ENCODE measurements at places on chromosomes 7 and 10. TPM values are rescaled to one million over a fixed set of nuclear protein-coding genes. Genes with fewer than 3 reads are reported as not detected.

DNA sequence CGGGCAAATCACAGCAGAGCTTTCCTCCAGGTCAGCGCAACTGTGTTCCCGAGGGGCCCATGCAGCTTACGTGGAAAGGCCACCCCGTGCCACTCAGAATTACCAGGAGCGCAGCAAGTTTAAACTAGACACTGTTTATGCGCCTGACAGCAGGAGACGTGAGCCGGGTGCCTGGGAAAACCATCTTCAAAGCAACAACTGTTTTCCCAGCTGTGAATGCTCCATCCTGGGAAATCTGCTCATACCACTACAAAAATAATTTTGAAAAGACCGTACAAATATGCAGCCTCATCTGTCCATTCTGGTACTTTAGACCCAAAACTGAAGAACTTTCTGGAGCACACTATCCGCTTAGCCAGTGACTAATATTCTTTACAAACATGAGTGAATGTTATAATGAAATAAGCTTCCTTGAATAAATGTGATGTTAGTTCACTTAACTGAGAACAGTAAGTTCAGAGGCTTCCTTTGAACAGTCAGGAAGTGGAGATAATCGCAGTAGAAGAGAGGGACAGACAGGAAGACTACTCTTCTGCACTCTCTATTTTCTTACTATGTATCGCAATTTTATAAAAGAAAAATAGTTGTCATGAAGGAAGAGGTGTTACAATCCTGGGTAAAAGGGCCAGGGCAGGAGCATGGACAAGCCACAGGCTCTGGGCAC, 16.7 kb downstream of the GPER1 start:
- DNase-seq: no peak

- DNase-seq: no peak
These were observed 14.1 kb downstream of the LAT2 start for GRCh38 chr7:74223711-74224510.

- DNase-seq: no peak
These were observed 957.8 kb downstream of the GATA3 start for GRCh38 chr10:9012312-9012711.

- no peak for DNase-seq
These were observed 146.8 kb downstream of the CYP26A1 start for GRCh38 chr10:93220296-93221170.

GRCh38 chr7:36763132-36763816, 39.0 kb upstream of the AOAH start:
- DNase-seq: no peak

GRCh38 chr7:146652176-146652575, 535.6 kb downstream of the CNTNAP2 start:
- DNase-seq: no peak

GRCh38 chr7:43868681-43869005, 674 bp downstream of the MRPS24 start:
- DNase-seq: no peak

GRCh38 chr7:79308192-79308591, 145.3 kb downstream of the MAGI2 start:
- peak; percentile 49 for DNase-seq

DNA sequence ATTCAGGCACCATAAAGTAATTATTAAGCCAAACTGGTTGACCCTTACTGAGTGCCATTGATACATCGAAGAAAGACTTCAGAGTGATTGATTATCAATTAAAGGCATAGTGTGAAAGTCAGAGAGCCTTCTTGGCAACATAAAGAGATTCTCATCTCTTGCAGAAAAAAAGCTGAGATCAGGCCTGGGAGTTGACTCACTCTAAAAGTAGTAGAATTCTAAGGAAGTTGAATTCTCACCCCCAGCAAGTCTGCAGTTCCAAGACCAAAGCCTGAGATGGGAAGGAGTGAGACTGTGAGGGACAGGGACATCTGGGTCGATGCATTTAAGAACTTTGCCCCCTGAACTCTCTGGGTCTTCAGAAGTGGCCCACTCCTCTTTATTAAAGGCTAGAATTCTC, 21.6 kb upstream of the ERCC6 start:
- no peak for DNase-seq

DNA sequence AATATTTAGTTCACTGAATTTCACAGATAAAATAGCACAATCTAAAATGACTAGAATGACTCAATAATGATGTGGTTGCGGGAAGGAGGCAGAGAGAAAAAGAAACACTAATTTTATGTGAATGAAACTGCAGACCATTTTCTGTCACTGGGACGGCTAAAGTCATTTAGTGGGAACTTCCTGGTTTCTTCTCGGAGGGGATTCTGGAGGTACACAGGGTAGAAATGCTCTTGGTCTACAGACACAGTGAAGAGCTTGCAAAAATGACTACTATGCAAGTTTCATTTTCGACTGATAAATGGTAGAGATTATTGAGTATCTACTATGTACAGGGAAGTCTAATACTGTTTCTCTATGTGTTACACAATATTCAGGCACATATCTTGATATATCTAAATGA, 63.5 kb upstream of the LRRN3 start:
- DNase-seq: no peak

GRCh38 chr7:151491859-151492258, 27.8 kb downstream of the RHEB start:
- no peak for DNase-seq

- no peak for DNase-seq
These were observed 36.2 kb downstream of the RAMP3 start for GRCh38 chr7:45193828-45194227.

DNA sequence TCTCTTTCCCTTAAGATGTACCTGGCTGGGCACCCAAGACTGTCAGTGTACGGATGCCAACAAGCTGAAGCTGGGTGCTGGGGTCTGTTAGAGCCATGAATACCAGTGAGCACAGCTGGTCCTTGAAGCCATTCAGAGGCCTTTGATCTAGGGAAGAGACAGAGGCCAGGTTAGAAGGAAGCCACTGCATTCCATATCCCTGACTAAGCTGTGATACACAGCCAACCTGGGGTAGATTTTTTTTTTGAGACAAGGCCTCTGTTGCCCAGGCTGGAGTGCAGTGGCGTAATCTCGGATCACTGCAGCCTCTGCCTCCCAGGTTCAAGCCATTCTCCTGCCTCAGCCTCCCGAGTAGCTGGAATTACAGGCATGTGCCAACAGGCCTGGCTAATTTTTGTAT, 20.8 kb downstream of the ZDHHC16 start:
- no peak for DNase-seq

DNA sequence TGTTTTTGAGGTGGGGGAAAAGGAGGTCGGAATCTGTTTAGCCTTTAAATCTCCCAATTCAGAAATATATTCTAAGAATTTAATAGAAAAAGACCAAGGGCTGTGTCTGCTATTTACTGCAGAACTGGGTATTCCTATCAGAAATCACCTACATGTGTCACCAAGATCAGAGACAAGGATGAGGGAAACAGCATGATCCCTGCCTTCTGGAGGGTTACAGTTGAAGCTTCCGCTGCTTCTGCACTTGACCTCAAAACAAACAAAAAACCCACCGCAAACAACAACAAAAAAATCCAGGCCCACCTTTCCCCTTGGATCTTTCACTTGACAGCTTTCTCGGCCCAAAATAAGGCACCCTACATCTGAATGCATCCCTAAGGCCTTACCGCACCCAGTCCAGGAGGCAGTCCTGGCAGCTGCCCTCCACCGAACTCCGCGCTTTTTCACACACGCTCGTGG, 750 bp upstream of the CDK14 start:
- no peak for DNase-seq

- DNase-seq: no peak
These were observed 111.8 kb upstream of the RSU1 start for GRCh38 chr10:16929069-16929468.

- DNase-seq: no peak
These were observed 149.9 kb downstream of the CRPPA start for GRCh38 chr7:16271355-16271915.

DNA sequence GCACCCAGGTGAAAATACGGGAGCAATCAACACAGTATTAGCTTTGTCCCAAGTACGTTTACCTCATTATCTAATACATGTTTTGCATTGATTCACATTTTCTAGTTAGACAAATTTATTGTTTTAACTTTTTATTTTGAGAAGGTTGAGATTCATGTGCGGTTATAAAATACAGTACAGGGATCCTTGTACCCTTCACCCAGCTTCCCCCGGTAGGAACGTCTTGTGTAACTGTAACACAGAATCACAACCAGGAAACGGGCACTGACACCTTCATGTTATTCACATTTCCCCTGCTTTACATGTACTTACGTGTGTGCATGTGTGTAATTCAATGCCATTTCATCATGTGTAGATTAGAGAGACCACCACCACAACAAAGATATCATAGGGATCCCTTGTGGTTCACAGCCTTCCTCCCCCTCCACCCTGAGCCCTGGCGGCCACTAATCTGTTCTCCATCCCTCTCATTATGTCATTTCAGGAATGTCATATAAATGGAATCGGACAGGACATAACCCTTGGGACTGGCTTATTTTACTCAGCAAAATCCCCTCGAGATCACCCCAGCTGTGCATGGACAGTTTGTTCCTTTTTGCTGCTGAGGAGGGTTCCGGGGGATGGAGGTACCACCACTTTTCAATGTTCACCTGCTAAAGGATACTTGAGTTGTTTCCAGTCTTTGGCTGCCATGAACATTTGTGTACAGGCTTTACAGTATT, 46.5 kb upstream of the C10orf71 start:
- DNase-seq: no peak

- no peak for DNase-seq
These were observed 3.8 kb downstream of the NKX2-3 start for GRCh38 chr10:99536338-99537085.

- peak; percentile 55 for DNase-seq
These were observed 1.5 kb downstream of the CDK13 start for GRCh38 chr7:39951226-39952194.

DNA sequence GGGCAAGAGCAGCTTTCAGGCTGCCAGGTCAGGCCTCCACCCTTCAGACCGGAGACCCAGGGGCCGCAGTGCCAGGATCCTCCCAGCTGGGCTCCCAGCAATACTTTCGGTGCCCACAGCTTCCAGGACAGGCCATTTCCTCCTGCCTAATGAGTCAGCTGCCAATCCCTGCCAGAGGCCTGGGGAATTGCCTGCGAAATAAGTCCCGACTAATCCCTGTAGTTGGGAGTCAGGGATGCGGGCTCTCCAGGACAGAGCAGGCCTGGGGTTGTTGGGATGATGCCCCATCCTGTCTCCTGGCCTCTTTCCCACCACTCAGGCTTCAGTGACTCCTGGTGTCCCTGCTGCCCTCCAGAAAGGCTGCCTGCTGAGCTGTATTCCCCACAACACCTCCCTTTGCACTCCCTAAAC, 143.5 kb upstream of the UNC5B start:
- no peak for DNase-seq

DNA sequence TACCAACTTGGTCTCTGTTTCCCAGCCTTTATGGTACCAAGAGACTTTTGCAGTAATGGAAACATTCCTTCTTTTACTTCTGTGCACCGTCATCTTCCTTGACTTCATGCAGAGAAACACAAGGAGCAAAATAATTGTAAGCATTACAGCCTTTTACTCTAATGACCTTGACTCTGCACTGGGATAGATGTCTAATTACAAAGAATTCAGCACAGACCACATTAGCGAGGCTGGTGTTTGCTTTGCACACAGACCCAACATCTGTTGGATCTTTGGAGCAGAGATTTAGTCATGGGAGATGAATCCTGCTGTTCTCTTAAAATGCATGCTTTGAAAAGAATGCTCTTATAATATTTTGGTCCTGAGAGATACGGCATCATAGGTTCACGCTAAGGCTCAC, 261.6 kb downstream of the TWIST1 start:
- no peak for DNase-seq

DNA sequence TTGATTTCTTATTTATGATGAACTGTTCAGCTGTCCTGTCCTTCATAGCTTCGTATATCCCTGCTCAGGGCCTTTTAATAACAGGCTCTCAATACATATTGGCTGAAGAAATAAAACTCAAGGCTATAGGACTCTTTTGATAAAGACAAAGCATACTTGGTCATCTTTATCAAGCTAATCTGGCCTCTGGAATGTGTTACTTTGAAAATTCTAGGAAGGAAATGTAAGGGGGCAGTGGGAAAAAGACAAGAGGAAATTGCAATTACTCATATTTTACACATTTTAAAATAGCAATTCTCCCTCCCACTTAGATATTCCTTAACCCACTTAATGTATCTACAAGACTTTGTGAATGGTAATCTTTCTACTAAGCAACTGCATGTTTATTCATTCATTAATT, 94.3 kb downstream of the OSBPL3 start:
- DNase-seq: no peak

DNA sequence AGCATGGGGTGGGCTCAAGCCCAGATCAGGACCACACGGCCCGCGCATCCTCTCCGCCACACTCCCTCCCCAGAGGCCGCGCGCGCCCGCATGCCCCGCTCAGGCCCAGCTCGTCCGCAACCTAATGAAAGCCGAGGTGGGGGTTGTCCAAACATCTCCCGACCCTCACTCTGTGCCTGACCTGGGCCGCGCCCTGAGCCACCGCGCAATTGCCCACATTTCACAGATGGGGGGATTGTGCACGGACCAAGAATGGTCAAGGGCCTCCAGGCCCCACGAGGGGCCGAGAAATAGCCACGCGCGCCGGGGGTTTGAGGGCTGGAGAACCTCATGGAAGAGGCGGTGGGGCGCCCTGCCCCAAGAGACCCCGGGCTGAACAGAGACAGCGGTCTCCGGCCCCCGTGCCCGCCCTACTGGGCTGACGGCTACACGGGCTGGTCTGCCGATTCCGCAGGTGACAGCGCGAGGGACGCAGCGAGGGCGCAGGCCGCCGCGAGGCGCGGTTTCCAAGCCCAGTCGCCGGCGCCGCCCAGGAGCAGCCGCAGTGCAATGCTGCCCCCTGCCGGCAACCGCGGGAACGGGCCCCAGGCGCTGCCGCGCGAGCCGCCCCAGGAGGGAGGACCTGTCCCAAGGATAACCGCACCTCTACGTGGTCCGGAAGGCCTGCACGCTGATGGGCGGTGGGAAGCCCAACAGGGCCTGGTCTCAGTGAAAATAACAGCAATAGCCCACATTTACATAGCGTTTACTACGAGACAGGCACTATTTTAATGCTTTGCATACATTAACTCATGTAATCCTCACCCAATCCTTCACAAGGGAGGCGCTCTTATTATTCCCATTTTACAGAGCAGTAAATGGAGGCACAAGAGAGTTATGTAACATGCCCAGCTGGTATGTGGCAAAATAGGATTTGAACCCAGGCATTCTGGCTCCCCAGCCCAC, 10.5 kb upstream of the GRID1 start:
- DNase-seq: peak; percentile 52

DNA sequence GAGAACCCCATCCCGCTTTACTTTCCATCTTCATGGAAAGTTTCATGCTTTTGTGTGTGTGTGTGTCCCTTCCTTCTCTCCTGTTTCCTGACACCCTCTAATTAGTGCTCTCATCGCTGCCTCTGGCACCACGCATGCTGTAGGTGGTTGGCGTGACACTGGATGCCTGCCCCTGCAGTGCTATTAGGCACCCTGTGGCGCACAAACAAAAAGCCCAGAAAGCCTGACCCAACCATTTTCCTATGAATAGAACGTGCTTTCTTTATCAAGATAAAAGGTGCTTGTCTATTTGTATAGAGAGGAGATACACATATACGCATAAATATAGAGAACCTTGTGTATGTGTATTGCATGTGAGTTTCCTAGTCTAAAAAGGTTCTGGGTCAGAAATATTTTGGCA, 120.8 kb upstream of the CDCA7L start:
- DNase-seq: peak; percentile 73

Gene SPACDR
- total RNA-seq: not detected

Gene CDK14
- 2.0 TPM for total RNA-seq

Gene CFAP46
- not detected for total RNA-seq

Gene MMD2
- total RNA-seq: not detected

Gene MPP7
- 0.34 TPM for total RNA-seq

Gene SLC26A3
- total RNA-seq: not detected

Measured in SK-MEL-5 (cell line).